ENCODE measurements at places on chromosomes 2 and 18.
A peak's percentile ranks its signal among the peaks of the same experiment; 100 is the strongest.

DNA sequence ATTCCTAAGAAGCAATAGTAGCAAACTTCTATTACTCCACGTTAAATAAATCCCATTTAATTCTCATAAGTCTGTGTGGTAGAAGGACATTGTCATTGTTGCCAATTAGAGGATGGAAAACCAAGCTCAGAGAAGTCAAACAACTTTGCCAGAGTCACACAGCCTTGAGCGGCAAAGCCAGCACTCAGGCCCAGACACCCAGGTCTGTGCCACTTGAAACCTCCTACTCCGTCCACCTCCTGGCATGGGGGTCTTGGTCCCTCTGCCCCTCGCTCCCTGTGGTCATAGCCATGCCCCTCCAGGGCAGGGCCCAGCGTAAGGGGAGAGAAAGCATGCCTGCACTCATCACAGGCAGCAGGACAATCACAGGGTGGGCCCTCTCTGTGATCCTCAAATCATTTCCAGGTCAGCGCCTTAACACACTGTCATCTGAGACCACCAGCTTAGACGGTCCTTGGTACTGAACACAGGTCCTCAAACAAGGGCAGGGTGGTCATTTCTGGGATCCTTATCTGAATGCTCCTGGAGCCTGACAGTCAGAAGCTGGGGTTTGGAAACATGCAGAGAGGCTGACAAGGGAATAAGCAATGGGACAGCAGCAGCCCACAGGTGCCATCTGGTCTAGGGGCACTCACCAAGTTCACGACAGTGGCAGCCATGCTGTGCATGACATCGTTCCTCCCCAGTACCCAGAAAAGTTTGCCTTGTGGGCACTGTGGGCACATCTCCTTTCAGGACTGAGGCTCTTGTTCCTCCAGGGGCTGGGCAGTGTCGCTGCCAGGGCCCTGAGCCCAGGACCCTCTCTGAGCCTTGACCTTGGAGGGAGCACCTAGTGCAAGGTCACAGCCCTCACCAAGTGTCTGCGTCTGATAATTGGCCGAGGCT lies 38.2 kb downstream of the FAM178B start:
- DNase-seq = no peak

GRCh38 chr2:171741189-171741588 lies 53.9 kb downstream of the DYNC1I2 start:
- no peak for DNase-seq

DNA sequence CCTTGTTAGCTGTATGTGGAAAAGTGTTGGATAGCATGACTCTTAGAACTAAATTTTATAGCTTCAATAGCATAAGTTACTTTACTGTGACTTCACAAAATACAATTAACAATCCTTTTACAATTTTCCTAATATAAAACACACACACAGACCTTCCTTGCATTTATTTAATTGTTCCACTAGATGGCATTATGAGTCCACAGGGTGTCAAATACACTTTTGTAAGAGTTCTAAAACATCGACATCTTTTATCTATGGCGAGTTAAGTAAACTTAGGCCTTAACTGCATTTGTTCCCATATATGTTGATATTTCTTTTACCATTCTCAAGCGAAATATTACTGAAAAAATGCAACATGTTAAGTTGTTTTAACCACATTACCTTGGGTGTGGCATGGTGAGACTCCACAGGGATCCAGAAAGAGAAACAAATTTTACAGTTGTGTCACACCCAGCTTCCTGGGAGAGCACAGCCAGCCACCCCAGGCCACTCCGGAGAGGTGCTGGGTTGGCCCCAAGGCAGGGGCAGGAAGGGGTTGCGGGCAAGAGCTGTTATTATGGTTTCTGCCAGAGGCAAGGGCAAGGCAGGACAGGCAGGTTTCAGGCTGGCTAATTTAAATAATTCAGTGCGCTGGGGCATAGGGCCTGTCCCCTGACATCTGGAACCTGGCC lies 312.4 kb upstream of the MC4R start:
- DNase-seq = peak; percentile 59

DNA sequence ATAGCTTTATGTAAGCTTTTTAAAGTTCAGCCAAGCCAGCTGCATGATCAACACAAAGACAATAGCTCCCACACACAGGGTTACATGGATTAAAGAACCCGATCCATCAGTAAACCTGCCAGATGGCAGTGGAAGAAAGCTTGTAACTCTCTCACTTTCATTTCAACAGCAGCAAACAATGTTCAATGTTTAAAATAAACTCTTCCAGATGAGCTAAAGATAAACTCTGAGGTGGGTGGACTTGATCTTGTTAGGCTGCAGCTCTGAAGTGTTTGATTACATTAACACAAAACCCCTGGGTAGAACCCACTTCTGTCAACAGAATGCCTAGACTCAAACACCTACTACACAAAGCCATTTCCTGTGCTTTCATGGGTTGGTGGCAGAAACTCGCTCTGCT lies 13.9 kb downstream of the RDH14 start:
- DNase-seq = no peak

DNA sequence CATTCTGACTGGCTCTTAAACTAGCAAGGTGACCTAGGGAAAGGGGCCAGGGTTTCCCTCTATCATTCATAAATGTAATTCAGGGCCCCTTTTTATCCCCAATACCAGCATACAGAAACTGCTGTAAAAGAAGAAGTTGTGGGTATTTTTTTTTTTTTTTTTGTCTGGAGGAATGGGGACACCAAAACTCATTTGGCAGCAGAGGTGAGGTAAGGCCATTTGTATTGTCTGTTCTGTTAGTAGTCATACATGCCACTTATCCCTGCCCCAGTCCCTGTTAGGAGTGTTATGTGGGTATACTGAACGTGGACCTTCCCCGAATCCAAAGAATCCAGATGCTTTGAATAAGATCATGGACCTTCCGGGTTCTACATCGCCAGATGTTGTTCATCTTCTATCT lies 1.7 kb downstream of the SEPTIN2 start:
- DNase-seq = peak; percentile 36

All from hematopoietic multipotent progenitor cell treated with erythropoietin and hydrocortisone succinate and interleukin-3 and kit ligand, for 6 days (in vitro differentiated cells).